ENCODE measurements at places on chromosomes 2 and 18.

GRCh38 chr2:66602341-66602740 is 167.4 kb downstream of the MEIS1 start:
- no peak for DNase-seq

DNA sequence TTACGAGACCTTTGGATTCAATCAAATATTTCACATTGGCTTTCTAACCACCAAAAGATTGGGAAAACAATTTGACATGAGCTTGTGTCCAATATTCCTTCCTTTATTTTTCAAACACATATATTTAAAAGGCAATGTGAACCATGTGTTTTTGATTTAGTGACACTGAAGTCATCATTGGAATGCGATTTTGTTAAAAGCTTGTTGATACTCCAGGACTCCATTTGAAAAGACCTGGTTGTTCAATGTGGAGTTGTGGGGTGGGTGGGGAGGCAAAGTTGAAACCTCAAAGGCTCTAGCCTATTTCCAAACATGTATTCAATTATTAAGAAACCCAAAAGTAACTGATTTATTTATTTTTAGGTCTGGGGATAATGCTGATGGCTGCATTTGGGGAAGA is 114.1 kb upstream of the TRIB2 start:
- DNase-seq, result no peak

- DNase-seq, result no peak
Observed at GRCh38 chr2:174180165-174180724, 68.1 kb downstream of the OLA1 start.

- DNase-seq, result no peak
Observed at GRCh38 chr2:1633936-1634587, 110.3 kb downstream of the PXDN start.

DNA sequence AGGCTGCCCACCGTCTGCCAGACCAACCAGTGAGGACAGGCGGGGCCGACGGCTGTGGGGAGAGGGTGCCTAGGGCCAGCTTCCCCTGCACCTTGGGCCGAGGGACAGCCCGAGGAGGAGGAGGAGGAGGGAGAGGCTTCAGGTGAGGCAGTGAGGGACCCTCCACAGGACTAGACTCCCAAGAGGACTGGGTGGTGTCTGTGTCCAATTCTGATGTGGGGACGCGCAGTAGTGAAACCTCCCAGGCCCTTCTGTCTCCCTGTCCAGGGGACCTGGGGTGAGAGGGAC is 19.8 kb upstream of the ASB1 start:
- DNase-seq, result no peak

DNA sequence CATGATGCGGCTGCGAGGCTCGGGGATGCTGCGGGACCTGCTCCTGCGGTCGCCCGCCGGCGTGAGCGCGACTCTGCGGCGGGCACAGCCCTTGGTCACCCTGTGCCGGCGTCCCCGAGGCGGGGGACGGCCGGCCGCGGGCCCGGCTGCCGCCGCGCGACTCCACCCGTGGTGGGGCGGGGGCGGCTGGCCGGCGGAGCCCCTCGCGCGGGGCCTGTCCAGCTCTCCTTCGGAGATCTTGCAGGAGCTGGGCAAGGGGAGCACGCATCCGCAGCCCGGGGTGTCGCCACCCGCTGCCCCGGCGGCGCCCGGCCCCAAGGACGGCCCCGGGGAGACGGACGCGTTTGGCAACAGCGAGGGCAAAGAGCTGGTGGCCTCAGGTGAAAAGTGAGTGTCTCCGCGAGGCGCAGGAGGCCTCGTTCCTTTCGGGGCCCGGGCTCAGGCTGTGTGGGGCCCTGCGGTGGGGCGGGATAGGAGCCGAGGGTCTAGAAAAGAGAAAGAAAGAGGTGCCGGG is 520 bp downstream of the GLS start:
- no peak for DNase-seq

- DNase-seq, result no peak
Observed at GRCh38 chr18:47863041-47863440, 67.4 kb downstream of the SMAD2 start.

DNA sequence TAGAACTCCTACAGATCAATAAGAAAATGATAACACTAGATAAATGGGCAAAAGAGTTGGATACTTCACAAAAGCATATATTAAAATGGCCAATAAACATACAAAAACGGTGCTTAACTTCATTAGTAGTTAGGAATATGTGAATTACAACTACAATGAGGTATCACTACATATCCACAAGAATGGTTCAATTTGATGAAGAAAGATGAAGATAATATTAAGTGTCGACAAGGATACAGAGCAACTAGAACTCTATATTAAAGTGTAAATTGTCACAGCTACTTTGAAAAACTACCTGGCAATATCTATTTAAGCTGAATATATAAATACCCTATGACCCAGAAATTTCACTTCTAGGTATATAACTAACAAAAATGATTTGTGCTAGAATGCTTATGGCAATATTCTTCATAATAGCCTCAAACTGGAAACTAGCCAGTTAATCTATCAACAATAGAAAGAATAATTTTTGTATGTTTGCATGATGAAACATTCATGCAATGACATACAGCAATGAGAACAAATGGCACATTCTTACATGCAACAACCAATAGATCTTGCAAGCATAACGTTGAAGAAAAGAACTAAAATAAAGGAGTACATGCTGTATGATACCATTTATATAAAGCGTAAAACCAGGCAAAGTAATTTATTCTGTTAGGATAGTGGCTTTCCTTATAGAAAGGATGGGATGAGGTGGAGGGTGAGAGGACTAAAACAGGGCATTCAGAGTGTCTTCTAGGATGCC is 290.2 kb upstream of the SESTD1 start:
- DNase-seq, result no peak

DNA sequence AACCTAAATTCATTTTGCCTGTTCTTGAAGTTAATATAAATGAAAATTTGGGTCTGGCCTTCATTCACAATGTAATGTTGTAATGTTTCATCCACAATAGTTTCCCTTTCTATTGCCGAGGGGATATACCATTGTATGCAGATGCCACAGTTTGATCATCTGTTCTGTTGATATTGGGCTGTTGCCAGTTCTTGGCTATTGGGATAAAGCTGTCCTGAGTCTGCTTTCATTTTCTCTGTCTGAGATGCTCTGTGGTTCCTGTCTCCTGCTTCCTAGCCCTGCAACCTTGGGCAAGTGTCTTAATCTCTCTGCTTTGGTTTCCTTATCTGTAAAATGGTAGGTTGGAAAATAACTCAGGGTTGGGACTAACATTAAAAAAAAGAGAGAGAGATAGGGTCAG is 25.2 kb downstream of the B3GNT2 start:
- no peak for DNase-seq

DNA sequence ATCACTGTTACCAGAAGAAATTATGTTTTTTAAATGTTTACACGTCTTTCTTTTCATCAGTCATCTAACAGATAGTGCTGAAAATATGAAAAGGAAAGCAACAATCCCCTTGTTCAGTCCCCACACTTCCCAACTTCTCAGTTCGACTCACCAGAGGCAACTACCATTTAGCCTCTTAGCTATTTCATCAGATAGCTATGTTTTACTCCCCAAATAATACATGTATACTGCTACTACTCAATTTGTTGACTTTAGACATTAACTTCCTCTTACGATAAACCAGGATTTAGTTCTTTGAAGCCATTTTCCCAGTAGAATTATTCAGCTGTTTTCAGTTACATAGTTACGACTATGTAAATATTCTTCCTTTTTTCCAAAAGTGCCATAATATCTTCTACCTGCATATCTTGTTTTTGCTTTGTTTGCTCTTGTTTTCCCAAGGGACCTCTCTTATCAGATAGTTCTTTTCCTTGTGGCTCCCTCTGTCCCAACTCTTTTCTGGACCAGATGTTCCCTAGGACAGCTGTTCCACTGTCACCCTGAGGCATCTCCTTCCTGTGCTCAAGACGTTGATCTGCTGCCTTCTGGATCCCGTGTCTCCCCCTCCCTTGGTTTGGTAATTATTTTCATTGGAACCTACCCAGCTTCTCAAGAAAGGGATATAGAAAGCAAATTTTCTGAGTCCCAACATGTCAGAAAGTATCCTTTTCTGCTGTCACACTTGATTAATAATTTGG is 289.3 kb upstream of the TANK start:
- DNase-seq, result no peak

DNA sequence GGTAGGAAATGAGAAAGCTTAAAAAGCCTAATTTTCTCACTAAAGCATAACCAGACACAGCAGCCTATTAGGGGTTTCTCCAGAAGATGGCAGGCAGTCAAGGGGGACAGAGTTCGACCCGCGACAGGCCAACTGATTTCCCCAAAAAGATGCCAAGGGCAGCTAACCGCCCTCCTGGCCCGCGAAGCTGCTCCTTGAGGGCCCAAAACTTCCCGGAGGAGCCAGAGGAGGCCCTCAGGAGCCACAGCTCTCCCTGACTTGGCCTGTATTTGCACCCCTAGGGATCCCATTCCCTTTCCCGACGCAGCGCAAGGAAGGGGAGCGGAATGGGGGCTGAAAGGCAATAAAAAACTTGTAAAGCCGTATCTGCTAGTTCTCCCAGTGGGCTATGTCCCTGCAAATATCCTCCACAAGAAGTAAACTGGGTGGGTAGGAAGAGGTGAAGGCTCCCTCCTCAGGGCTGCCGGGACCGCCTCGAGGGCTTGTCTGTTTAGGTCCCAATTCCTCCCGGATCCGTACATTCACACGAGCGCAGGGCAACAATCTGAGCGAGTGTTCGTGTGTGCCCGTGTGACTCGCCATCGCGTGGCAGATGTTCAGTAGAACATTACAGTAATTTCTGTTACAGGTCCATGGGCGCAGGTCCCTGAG is 756 bp upstream of the NAGK start:
- DNase-seq, result no peak

GRCh38 chr2:75025216-75025615 is 66.8 kb downstream of the POLE4 start:
- no peak for DNase-seq

DNA sequence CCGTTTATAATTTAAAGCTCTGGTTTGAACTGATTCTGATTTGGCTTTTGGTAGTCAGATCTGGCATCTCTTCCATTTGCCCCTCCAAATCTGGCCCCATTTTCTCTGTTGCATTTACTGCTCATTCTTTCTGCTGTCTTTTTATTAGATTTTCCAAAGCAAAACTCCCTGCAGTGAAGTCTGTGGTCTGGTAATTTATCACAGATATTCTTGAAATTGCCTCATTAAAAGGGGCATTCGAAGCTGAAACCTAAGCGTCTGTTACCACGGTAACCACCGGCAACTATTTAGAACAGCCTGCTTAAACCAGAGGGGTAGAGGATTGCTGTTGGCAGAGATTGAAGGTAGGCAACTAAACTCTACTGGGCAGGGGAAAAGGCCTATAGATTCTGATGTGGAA is 111.5 kb upstream of the UPP2 start:
- no peak for DNase-seq

DNA sequence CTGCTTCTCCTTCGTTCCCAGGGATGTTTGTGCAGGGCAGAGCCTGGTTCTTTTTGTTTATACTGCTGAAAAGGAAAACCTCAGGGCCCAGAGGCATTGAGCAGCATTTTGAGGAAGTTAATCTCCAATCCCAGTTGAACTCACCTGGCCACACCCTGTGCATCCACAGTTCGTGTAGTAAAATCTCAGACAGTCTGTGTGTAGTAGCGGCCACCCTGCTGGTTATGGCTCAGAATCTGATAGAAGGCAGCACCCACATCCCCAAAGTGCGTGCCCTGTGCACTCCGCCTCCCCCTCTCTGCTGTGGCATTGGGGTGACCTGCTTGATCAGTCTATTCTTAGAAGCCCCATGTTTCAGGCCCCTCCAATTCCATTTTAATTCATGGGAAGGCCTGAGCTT is 10.9 kb downstream of the TRIB2 start:
- DNase-seq, result no peak

- DNase-seq, result no peak
Observed at GRCh38 chr2:46909771-46910419, 5.7 kb downstream of the MCFD2 start.

GRCh38 chr2:62686012-62686685 is 19.4 kb upstream of the EHBP1 start:
- DNase-seq, result no peak

DNA sequence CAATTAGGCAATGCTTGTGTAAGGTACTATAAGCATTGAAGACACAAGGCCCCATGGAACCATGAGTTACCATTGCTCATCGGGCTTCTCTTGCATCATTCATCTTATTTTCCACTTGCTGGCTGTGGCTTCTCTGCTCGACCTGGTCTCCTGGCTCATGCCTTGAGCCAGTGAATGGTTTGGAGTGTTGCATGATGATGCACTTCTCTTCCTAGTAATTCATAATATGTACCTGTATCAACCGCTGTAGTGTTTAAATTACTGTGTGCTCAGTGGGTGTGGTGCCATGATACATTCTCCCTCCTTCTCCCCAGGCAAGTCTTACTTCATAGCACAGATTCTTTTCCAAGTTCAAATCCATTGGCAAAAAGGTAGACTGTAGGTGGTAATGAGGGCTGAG is 66.8 kb downstream of the ABCA12 start:
- no peak for DNase-seq

DNA sequence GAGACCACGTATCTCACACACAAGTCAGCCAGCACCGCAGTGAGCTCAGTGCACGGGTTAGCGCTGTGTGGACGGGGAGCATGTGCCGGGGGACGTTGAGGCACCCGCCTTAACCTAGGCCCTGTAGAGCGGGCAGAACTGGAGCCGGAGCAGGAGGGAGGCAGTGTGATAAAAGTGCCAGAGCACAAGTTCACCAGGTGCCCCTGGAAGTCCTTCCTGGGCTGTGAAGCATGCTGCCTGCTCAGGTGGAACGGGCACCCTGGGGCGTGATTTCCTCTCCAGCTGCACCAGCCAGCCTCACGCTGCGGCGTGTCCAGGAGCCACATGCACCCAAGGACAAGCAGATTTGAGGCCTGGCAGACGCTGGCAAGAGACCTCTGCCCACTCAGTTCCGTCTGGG is 50.3 kb downstream of the ITGB1BP1 start:
- DNase-seq, result no peak

DNA sequence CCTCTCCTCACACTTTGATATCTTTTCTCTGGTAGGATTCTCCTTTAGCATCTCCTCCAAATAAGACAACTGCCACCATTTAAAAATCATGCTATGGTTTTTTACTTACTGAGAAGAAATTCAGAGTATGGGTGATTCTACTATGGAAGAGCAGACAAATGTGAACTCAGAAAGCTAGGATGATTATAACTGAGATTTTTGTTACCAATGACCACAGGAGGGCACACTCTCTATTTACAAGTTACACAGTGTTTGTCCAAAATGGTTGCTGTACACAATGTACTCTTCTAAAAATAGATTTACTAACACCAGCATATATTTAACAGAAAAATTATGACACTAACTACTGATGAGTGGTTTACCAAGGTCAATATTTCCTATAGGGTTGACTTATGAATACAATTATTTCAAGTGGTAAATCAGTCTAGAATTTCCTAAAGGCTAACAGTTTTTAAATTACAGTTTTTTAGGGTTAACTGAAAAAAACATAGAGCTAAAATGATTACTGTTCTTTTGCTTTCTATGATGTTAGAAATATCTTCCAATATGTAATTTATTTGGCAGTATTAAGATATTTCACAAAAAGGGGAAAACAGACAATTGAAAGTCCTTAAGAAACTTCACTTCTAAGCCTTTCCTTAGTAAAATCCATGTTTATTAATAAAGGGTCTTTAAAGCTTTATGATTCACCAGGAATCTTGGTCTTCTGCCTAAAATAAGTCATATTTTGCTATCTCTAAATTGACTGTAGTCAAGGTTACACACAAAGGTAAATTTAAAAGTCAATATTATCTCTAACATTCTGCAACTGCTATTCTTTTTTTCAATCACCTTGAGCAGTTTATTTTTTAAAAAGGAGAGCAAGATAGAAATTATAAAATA is 57.2 kb downstream of the MAP4K3 start:
- no peak for DNase-seq

All from stimulated activated CD8-positive, alpha-beta memory T cell treated with anti-CD3 and anti-CD28 coated beads, Interleukin-4, amount 100 ng/mL, for 4 hours (primary cell).